ENCODE measurements at places on chromosomes 2 and 18.

DNA sequence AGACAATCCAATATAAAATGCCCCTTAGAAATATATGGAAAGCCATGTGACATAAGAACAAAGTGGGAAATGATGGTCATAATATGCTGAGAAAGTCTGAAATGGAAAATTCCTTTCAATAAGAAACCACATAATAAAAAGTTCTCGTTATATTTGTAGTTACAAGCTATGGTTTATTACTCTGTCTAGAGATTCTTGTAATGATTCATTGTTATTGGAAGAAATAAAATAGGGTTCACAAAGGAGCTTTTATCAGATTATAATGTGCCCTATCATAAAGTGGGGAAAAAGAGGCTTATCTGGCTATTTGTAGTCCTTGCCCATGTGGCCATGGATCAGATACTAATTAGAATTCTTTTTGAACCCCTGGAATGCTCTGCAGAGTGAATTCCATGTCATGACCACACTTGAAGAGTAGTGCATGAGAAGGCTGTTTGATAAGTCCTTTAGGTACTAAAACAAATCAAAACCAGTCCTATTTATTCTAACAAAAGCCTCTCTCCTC is 420.7 kb upstream of the NRP2 start:
- DNase-seq = no peak

GRCh38 chr2:216857131-216857550 is 2.7 kb downstream of the TNP1 start:
- DNase-seq = no peak

- no peak for DNase-seq
These were observed 46.7 kb downstream of the LYPD1 start for GRCh38 chr2:132623096-132623839.

- no peak for DNase-seq
These were observed 111.6 kb upstream of the TACR1 start for GRCh38 chr2:75310876-75311275.

- DNase-seq = no peak
These were observed 14.9 kb downstream of the ERFE start for GRCh38 chr2:238173692-238174091.

DNA sequence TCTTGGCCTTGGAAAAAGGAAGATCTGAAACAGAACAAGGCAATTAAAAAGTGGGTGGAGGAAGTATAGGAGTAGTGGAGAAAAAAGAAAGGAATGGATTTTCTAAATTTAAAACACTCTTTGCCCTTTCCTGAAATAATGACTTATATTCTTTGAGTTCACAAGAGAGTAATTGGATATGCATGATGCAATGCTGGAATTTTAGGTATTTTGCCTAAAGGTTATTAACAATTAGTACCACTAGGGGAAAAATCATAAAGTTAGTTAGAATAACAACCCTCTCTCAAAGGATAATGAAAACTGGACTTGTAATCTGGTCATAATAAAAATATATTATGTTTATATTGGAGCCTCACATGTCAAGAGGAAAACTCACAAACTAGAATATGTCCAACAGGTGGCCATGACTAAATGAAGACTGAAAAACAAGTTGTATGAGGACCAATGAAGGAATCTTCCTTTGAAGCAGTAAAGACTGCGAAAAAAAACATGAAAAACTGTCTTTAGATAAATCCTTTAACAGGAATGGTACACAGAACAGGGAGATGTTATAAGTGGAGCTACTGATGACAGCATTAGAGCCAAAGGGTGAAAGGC is 281.8 kb downstream of the NCKAP5 start:
- no peak for DNase-seq

GRCh38 chr2:197164141-197164754 is 146.3 kb downstream of the ANKRD44 start:
- DNase-seq = no peak

DNA sequence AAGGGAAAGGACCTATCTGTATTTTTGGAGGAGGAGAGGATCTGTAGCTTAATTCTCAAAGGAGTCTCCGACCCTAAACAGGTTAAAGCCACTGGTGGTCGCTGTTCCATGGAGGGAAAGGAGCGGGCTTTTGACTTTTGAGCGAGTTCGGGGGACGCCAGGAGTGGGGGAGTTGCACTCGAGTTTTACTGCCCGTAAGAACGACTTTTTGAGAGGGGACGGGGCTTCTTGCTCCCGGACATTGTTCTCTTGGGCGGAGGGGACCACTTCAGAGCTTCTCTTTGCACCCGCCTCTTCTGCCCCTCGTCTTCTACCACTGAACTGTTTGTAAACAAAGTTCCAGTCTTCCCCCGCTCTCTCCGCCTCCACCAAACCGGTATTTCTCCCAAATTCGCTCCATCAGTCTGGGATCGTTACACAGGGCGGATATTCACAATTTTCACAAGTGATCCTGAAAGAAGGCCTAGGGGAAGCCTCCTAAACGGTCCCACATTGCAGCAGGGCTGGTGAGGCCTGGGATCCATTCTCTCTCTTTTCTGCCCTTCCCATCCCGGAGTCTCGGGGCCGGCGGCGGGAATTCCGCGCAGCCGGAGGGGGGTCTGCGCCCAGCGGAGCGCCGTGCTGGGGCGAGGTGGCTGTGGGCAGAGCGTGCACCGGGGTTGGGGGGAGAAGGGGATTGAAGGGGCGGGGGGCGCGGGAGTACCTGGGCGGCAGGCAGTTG is 6.6 kb downstream of the DLX2 start:
- no peak for DNase-seq

- DNase-seq = no peak
These were observed 37.0 kb downstream of the SP100 start for GRCh38 chr2:230453006-230453405.

DNA sequence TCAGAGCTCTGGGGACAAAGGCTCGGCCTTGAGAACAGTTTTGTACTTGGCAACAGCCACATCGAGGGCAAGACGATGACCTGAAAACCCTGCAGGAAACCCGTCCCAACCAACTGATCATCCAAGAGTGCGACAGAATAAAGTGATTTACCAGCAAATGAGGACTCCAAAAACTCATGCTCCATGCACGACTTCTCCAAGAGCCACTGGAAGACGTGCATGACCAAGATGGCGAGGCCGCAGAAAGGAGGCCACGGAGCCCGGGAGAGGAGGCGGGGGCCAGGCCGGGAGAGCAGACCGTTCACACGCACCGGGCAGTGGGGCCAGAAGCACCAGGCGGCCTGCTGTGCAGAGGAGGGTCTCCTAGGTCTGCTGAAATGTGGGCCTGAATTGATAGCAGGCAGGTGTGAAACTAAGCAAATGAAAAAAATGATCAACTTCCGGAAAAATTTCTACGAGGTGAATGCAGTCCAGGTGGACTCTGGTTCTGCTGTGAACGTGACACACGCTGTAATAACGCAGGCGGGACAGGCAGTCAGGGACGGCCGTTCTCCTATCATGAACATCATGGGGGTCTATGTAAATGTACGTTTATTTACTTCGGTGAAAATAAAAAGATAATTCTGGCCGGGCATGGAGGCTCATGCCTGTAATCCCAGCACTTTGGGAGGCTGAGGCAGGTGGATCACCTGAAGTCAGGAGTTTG is 252.2 kb downstream of the HDAC4 start:
- DNase-seq = no peak

DNA sequence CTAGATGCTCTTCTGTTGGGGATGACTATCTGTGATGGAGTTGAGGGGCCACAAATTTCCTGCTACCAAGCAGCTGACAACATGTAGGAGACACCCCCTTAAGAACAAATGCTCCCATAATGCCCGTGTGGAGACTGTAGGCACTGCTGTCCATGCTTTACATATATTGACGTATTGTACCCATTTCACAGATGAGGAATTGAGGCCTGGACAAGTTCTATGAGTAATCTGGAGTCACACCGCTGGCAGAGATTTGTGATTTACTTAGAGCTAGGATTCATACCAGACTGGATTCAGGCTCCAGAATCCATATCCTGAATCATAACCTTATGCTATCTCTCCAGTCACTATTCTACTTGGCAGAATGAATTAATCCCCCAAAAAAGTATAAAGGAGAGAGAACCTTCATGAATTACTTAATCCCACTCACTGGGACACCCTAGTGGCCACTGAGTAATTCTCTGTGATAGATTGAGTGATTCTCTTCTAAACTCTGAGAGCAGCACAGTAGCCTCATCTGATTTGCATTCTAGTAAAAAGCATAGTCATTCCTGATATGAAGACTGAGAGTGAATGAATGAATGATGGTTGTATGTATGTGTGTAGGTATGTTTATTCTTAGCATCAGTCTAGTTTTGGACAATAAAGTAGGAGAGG is 460.7 kb upstream of the MEIS1 start:
- no peak for DNase-seq

- DNase-seq = no peak
These were observed 219.5 kb upstream of the SOX11 start for GRCh38 chr2:5472673-5473072.

DNA sequence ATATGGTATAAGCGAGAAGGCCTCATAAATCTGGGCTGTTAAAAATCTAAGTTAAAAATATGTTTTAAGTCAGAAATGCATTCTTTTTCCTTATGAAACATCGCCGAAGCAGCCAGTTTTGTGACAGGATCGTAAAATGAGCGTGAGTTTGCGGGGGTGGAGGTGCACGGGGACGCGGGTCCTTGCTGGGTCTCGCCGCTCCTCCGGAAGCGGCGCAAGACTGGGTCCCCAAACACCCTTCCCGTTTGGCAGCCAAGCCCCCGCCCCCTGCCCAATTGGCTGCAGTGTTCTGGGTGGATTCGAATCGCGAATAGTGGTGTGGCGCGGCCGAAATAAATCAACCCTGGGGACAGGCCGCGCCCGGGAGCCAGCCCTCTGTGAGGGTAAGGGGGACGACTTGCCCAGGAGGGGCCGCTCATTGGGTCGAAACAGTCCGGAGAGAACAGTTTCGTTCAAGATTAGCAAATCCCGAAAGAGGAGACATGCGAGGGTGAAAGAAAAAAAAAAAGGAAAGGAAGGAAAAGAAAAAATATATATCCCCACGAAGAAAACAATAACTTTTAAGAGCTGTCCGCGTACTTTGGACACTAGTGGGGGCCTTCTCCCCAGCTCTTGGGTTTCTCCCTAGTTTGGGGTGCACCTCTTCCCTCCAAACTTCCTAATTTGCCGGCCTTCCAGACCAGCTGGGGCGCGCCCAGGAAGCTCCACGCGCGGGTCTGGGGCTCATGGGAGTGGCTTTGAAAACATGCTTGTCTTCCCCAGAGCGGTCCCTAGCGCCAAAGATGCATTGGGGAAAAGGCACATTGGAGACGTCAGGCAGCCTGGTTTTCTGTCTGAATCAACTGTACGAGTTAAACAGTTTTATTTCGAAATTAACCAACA is 3.1 kb upstream of the GATA6 start:
- no peak for DNase-seq

GRCh38 chr18:32048507-32049091 is 30.0 kb downstream of the RNF125 start:
- DNase-seq = no peak

- DNase-seq = no peak
These were observed 22.0 kb downstream of the RELCH start for GRCh38 chr18:62209046-62209445.

- no peak for DNase-seq
These were observed 10.6 kb downstream of the DAW1 start for GRCh38 chr2:227881866-227882517.

DNA sequence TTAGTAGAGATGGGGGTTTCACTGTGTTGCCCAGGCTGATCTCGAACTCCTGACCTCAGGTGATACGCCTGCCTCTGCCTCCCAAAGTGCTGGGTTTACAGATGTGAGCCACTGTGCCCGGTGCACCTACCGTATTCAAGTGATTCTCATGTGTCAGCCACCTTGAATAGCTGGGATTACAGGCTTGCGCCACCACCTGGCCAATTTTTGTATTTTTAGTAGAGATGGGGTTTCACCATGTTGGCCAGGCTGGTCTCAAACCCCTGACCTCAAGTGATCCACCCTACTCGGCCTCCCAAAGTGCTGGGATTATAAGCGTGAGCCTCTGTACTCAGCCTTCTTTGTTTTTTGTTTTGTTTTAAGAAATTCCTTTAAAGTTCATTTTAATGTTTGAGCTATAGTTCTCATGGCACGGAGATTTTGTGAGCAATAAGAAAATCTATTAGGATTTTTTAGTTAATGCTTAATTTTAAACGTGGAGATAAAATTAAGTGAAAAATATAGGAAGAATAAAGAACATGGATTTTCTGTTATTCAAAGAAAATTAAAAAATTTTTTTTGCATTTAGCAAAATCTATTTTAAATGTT is 242.6 kb downstream of the PHLPP1 start:
- DNase-seq = peak; percentile 4

DNA sequence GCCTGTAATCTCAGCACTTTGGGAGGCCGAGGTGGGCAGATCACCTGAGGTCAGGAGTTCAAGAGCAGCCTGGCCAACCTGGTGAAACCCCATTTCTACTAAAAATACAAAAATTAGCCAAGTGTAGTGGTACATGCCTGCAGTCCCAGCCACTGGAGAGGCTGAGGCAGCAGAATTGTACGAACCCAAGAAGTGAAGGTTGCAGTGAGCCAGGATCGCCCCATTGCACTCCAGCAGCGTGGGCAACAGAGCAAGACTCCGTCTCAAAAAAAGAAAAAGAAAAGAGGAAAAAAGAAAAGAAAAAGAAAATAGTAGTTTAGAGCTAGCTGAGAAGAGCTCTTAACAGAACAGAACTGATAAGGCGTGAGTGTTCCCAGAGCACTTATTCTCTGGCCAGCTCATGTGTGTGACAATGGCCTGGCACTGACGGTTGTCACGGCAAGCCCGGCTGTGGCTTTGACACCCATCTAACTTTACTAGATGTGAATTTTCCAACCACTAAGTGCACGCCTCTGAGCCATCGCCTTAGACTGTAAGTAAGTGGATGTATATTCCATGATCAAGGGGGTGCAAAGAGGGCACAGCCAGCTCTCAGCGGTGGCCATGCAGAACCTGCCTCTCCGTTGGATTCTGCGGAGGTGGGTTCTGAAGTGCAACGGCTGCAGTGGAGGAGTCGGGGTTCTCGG is 80.0 kb downstream of the ZNF516 start:
- DNase-seq = no peak

- DNase-seq = no peak
These were observed at the start of gene RAB17 for GRCh38 chr2:237590272-237591140. Gene RAB17, minus strand, starts transcription at chr2:237590734. Its CDS starts 4,580 bp downstream, at chr2:237586154.

- no peak for DNase-seq
These were observed 3.8 kb downstream of the TTC39C start for GRCh38 chr18:24018299-24018886.

- DNase-seq = no peak
These were observed 48.0 kb downstream of the MTX2 start for GRCh38 chr2:176317199-176317598.

- no peak for DNase-seq
These were observed 19.1 kb downstream of the PLA2R1 start for GRCh38 chr2:160043265-160043664.

DNA sequence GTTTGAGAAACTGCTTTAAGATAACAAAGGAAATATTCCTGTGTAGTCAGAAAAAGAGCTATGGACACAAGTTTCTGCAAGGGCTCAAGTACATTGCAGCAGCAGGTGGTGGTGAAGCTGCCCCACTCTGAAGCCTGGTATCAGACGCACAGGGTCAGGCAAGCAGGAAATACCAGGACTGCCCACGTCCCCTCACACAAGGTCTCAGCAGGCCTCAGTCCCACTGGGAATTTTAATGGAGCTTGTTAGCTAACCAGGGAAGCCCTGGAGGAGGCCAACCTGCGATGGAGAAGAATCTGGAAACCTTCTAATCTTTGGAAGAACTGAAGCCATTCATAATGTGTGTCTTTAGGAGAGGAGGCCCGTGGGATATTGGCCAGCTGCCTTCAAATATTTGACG is 168.3 kb downstream of the UXS1 start:
- no peak for DNase-seq

Measured in stimulated activated CD8-positive, alpha-beta memory T cell treated with anti-CD3 and anti-CD28 coated beads, Interleukin-4, amount 100 ng/mL, for 1 hour (primary cell).